ENCODE measurements at places on chromosomes 11 and 22. TPM values are rescaled to one million over a fixed set of nuclear protein-coding genes. Genes with fewer than 3 reads are reported as not detected.

The TSSK2 gene
- not detected for total RNA-seq

The BTBD18 gene
- not detected for total RNA-seq

The FOXRED1 gene
- 34.4 TPM for total RNA-seq

The C11orf86 gene
- not detected for total RNA-seq

The MMP1 gene
- total RNA-seq = not detected

The EHF gene
- not detected for total RNA-seq

The SHISAL1 gene
- total RNA-seq = not detected

The MUC5B gene
- total RNA-seq = not detected

The CLMP gene
- total RNA-seq = 0.75 TPM

The OR4D5 gene
- total RNA-seq = not detected

The DGAT2 gene
- 1.5 TPM for total RNA-seq

The CERK gene
- 68.7 TPM for total RNA-seq

The DEUP1 gene
- not detected for total RNA-seq

The SYT9 gene
- not detected for total RNA-seq

The OR5B21 gene
- 0.25 TPM for total RNA-seq

The SLC17A6 gene
- not detected for total RNA-seq

The CCDC83 gene
- total RNA-seq = not detected

The CYP2D6 gene
- 2.4 TPM for total RNA-seq

The LRFN4 gene
- total RNA-seq = 28.3 TPM

The LYVE1 gene
- total RNA-seq = not detected

DNA sequence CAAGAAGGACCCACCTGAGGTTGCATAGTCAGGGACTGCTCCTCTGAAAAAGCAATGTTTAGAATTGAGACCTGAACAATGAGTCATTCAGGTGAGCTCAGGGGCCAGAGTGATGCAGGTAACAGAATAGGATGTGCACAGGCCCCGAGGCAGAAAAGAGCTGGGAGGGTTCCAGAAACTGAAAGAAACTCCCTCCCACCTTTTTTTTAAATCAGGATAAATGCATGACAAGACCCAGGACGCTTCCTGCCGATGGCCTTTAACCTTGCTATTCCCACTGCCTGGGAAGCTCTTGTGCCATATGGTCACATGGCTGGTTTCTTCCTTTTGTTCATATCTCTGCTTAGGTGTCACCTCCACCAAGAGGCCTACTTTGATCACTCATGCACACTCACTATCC lies 214.2 kb upstream of the ZBED5 start:
- no peak for DNase-seq

- DNase-seq = no peak
Observed at GRCh38 chr22:42596336-42596735, 18.3 kb downstream of the POLDIP3 start.

GRCh38 chr11:106061249-106061784 lies 15.8 kb downstream of the KBTBD3 start:
- DNase-seq = no peak

DNA sequence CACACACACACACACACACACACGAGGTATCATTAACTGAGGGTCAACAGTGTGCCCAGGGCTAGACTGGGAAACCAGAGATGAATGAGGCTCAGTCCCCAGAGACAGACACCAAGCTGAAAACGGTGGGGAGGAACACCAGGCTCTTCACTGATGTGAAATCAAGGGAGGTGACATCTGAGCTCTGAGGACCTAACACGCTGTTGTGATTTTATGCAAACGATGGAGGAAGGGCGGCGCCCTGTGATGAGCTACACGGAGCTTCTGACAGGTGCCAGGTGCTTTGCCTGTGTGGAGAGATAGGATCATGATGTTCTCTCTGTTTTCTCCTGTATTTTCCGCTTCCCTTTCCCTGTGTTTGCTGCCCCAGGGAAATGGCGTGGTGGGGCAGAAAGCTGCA lies 6.5 kb upstream of the CYB5R3 start:
- DNase-seq = no peak

- no peak for DNase-seq
Observed at GRCh38 chr11:2912498-2912897, 16.7 kb downstream of the PHLDA2 start.

DNA sequence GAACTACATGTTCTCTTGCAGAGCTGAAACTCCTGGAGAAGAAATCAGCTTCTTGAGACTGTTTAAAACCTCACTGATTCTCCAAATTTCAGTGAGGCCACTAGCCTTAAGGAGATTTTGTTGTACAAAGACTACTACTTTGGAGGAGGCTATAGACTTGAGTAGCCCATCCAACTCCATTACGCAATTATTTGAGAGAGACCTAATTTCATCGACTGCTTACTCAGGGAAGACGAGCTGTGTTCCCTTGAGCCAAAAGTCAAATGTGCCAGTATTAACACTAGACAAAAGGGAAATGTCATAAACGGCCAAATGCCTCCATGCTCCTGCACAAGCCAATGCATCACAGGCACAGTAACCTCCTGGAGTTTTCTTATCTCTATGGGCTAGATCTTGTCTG lies 182.8 kb upstream of the SESN3 start:
- no peak for DNase-seq

DNA sequence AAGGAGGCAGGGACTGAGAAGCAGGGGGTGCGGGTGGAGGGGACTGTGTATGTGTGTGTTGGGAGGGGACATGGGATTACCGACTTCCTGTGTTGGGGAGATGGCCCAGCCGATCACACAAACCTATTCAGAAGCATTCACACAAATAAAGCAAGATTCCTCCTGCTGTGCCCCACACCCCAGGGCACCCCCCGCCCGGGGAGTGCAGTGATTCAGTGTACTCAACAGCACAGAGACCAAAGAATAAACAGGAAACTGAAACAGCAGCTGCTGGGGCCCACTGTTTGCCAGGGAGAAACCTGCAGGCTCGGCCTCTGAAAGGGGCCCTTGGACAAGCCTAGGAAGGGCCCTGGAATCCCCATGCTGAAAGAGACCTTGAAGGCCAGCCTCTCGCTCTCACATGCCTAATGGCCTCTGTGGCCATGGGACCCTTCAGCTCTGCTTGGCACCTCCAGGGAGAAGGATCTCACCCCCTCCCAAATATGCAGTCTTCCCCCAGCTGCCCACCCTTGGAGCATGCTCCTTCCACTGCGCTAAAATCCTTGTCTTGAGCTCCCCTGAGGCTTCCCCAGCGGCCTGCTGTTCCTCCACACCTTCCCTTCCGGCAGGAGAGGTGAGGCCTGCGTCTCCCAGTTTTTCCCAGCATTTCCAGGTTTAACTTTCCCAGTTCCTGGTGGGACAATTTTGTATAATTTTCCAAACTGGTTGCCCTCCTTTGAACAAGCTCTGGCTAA lies 72.9 kb downstream of the CSNK2A3 start:
- no peak for DNase-seq

DNA sequence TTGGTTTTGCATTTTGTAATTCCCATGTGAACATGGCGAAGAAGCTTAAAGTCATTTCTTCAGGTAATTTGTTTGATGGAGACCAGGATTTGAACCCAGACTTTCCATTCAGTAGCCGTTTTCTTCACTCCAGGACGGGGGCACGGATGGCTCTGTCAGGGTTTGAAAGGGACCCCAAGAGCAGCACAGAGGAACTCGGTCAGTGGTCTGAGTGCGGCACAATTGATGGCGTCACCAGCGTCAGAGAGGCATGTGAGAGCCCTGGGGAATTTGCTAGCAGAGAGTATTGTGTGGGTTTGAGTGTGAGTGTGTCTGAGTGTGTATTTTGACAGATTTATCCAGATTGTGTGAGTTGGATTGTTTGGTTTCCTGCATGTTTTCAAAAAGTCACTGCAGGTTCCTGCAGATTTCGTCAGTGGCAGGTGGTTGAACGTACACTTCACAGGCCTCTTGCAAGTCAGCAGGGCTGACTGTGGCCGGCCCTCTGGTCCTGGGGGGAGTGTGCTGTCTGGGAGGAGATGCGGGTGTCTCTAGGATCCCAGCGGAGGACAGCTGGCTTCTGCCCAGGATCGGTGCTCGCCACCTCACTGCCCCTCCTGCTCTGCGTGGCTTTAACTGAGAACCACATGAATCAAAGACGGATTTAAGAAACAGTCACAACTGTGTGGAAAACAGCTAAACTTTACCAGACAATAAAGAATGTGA lies 199.3 kb downstream of the TBC1D22A start:
- no peak for DNase-seq

- DNase-seq = no peak
Observed at GRCh38 chr11:46906609-46907041, 11.7 kb downstream of the LRP4 start.

- DNase-seq = no peak
Observed at GRCh38 chr11:122910775-122911174, 28.2 kb downstream of the JHY start.

GRCh38 chr11:73236205-73236765 lies 18.2 kb downstream of the P2RY2 start:
- DNase-seq = no peak

DNA sequence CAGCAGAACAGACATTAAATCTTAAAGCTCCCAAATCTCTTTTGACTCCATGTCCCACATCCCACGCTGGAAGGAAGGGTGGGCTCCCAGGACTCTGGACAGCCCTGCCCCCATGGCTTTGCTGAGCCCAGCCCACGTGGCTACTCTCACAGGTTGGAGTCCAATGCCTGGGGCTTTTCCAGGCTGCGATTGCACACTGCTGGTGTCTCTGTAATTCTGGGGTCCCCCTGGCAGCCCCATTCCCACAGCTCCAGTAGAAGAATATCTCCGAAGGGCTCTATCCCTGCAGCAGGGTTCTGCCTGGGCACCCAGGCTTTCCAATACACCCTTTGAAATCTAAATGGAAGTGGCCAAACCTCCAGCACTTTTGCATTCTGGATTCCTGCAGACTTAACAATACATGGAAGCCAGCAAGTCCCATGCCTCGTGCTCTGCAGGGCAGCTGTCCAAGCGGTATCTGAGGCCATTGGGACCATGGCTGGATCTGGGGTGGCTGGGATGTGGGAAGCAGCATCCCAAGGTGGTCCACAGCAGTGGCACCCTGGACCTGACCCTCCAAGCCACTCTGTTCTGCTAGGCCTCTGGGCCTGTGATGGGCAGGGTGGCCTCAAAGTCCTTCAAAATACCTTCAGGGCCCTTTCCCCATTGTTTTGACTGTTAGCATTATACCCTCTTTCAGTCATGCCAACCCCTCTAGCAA lies 47.9 kb upstream of the TH start:
- peak; percentile 11 for DNase-seq

- DNase-seq = peak; percentile 76
Observed at GRCh38 chr11:66100272-66101065, 30.4 kb downstream of the PACS1 start.

DNA sequence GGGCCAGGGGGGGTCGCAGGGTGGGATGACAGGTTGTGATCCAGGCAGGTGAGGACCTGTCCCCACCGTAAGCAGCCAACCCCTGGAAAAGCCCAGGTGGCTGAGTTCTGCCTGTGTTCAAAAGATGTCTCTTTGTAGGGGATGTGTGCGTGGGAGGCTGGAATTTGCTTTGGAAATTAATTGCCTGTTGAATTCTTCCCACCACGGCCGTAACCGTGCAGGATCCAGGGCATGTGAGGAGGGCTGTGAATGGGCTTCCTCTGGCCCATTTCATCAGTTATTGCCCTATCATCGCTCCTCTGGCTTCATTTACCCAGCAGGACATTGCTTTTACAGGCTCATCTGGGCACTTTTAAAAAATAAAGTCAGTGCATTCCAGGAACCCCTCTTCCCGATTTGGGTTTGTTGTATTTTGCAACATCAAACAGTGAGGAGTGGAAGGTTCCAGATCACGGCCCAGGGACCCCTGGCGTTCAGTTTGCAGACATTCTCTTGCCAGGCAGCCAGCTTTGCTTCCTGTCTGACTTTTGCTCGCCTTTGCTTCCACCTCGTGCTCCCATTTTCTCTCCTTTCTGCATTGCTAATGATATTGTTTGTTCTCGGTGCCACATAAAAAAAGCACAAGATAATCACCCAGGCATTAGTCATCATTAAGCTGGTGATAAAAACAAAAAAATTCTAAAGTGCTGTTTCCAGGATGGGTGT lies 1306.6 kb downstream of the BRD1 start:
- DNase-seq = no peak

GRCh38 chr11:33476945-33477606 lies 219.9 kb downstream of the HIPK3 start:
- DNase-seq = no peak

DNA sequence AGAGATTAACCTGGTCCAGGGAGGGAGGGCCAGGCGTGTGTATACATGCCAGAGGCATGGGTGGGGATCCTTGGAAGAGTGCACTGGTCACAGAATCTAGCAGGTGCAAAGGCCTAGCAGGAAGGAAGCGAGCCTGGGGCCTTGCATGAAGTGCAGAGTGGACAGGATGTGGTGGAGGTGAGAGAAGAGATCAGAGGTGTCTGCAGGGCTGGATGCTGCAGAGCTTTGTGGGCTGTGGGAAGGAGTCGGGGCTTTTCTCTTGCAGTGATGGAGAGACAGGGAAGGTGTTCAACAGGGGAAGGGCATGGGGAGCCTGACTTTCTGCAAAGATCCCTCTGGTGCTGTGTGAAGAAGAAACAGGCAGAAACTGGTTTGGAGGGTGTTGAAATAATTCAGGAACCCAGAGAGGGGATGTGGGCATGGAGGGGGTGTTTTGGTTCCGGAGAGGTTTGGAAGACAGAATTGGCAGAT lies 2.5 kb upstream of the TPST2 start:
- DNase-seq = peak; percentile 80

GRCh38 chr11:12123799-12124198 lies 13.4 kb downstream of the MICAL2 start:
- DNase-seq = no peak

DNA sequence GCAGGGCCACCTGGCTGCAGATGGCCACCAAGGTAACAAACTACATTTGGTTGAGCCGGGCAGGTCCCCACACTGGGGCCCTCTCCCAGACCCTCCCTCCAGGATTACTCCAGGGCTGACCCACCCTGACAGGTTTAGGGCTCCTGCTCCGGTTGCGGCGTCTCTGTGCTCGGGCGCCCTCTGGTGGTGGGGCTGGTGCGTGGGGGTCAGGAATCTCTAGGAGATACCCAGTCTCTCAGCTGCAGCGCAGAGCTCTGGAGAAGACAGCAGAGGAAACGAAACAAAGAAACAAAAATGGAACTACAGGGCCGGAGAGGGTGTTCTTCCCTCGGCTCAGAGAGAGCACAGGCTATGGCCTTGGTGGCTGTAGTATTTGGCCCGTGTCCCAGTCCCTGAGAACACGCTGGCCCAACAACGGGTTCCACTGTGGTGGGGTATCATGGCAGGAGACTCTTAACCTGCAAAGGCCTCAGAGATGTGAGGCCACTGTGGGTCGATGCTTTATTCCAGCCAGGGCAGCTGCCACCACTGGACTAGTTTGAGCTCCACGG lies 2.4 kb downstream of the C11orf96 start:
- DNase-seq = peak; percentile 73

- DNase-seq = no peak
Observed at GRCh38 chr22:46798041-46798365, 35.6 kb downstream of the TBC1D22A start.

DNA sequence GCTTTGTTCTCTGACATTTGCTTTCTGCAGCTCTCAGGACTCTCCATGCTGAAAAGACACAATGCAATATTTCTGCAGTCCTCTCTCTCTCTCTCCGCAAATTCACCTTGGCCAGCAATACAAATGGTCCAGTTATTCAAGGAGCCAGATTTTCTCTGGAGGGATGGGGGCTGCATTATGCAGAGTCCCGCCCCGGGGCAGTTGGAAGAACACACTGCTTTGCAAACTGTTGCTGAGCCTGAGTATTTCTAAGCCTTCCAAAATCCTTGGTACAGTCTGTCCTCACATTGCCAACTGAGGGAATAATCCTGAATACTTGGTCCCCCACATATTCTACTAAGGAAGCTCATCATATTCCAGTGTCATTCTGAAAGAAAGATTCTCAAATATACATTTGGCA lies 94.3 kb upstream of the ZC3H12C start:
- DNase-seq = no peak

GRCh38 chr11:111942829-111943228 lies 5.7 kb downstream of the DIXDC1 start:
- no peak for DNase-seq

All from activated CD4-positive, alpha-beta memory T cell treated with anti-CD3 and anti-CD28 coated beads, Interleukin-2, amount 10 ng/mL, durations not matched to agents 7 days and 5 days (primary cell).